ENCODE measurements at places on chromosomes 4 and X. TPM values are rescaled to one million over a fixed set of nuclear protein-coding genes. Genes with fewer than 3 reads are reported as not detected.

Gene SCML2
- 1.1 TPM for total RNA-seq

Gene F8
- 13.5 TPM for total RNA-seq

GRCh38 chr4:110085131-110085530, 113.3 kb downstream of the ELOVL6 start:
- no peak for DNase-seq

Gene UGT8
- not detected for total RNA-seq

- no peak for DNase-seq
Measured at GRCh38 chr4:48645225-48645794, 134.8 kb downstream of the FRYL start.

Gene IBSP
- not detected for total RNA-seq

Gene GDPD2
- total RNA-seq: not detected

Gene SOWAHD
- not detected for total RNA-seq

GRCh38 chr4:25759101-25759500, 103.5 kb downstream of the SLC34A2 start:
- DNase-seq: no peak

GRCh38 chr4:177033632-177034031, 240.9 kb upstream of the VEGFC start:
- DNase-seq: no peak

DNA sequence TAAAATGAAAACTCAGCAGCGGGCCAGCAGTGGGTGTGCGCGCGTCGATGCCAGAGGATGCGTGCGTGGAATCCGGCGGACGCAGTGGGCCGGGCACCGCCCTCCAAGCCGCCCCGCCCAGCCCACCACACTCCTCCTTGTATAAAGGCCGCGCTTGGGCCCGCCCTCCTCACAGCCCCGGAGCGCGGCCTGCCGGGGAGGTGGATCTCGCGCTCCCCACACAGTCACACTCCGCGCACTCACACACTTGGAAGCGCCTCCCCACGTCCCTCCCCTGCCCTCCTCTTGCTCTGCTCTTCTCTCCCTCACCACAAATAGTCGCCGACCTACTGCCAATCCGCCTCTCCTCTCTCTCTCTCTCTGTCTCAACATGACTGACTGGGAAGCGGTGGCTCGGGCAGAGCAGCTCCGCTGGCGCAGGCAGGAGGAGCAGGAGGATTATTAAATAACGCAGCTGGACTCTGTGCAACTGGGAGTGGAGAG, at the start of gene CCSER1:
Gene CCSER1 (plus strand): TSS at position 172 of the 483 bp plus-strand sequence.
- DNase-seq: peak; percentile 73

- no peak for DNase-seq
Measured at GRCh38 chrX:74132280-74132679, 171.7 kb upstream of the ZCCHC13 start.

Gene CXorf49
- not detected for total RNA-seq

GRCh38 chr4:61003301-61003700, 196.8 kb upstream of the ADGRL3 start:
- DNase-seq: no peak

Gene BEX1
- total RNA-seq: not detected

GRCh38 chrX:2691543-2692220, 587 bp downstream of the CD99 start:
- peak; percentile 68 for DNase-seq

DNA sequence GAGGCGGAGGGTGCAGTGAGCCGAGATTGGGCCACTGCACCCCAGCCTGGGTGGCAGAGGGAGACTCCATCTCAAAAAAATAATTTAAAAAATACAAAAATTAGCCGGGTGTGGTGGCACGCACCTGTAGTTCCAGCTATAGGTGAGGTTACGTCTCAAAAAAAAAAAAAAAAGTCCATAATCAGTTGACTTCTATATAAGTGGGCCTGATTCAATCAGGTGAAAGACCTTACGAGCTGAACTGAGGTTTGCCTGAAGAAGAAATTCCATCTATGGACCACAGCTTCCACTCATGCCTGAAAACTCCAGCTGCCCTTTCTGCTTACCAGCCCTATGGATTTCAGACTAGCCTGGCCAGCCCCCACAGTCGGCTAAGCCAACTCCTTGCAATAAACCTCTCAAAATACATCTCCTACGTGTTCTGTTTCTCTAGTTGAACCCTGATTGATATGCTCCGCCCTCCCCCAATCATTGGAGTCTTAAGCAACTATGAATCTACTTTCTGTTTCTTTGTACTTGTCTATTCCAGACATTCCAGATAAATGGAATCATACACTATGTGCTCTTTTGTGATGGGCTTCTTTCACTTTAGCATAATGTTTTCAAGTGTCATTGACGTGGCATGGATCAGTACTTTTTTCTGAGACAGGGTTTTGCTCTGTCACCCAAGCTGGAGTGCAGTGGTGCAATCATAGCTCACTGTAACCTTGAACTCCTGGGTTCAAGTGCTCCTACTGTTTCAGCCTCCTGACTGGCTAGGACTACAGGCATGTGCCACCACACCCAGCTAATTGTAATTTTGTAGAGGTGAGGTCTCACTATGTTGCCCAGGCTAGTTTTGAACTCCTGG, 36.6 kb downstream of the SAT1 start:
- DNase-seq: no peak

DNA sequence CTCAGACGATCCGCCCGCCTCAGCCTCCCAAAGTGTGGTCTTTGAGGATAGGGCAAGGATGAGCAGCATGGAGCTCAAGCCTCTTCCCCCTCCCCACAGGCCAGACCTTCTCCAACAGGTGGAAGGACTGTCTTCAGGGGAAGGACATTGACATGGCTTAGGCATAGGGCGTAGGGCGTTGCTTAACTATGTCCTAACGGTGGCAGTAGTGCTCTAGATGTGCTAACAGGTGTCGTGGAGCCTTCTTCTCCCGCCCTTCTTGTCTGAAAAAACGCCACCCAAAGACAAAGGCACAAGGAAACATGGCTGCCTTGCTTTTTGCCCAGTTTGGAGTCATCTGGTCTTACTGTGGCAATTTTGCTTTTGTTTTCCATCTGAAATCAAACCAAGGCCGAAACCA, 219.8 kb downstream of the OR13H1 start:
- DNase-seq: peak; percentile 58

Gene KDM5C
- total RNA-seq: 81.7 TPM

DNA sequence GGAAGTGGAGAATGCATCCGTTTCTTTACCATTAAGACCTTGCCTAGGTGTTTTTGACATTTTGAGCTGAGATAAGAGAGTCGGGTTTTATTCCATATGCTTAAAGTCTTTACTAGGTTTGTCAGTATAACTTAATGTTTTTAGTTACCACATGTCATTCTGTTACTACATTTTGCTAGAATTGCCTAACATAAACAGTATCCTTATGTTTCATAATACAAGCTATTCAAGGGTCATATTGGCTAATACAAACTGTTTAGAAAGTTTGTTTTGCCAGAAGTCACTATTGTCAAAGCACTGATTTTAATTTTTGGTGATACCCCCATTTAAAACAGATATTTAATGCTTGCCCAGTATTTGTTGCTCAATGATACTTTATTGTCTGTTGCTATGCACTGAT, 427.7 kb upstream of the MAGEB2 start:
- DNase-seq: no peak

Gene TMLHE
- total RNA-seq: 21.1 TPM

- no peak for DNase-seq
Measured at GRCh38 chr4:160117686-160118085, 1014.8 kb downstream of the RAPGEF2 start.

Gene GLRB
- 3.6 TPM for total RNA-seq

GRCh38 chrX:46967547-46967946, 55.3 kb downstream of the JADE3 start:
- DNase-seq: no peak

DNA sequence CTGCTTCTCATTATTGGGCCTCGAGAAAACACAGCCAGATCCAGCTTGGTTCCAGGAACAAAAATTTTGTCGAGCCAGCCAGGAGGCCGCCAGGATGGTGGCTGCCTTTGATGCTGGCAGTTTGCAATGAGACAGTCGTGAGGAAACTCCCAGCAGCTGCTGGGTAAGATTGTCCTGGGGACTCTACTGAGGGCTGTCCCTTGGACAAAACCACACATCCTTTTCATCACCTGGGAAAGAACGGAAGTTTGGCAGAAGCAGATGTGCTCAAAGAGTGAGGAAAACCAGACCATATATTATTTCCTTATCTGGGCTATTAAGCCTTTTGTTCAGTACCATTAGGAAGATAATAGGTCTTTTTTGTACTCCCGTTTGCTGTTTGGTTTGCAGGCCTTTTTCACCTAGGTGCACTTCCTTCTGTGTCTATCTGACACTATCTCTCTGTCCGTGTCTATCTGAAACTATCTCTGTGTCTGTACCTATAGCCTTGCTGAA, 13.4 kb upstream of the PAPSS1 start:
- DNase-seq: no peak

- DNase-seq: no peak
Measured at GRCh38 chrX:65720381-65720964, 53.0 kb downstream of the MSN start.

DNA sequence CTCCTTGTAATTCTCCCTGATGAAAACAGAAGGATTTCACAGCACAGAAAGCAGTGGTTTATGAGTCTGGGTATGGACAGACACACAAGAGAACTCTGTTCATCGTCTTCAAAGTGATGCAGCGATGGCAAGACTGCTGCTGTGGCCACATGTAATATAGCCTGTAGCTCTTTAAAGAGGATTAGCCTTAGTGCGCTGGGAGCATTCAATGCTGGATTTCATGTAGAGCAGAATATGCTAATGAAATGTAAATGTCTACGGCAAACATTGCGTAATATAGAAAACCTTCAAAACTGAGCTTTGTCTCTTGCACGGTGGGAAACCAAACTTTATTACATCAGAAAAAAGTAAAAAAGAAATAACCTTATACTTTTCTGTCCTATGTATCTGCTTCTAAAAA, 42.9 kb downstream of the ALPK1 start:
- no peak for DNase-seq

Gene POF1B
- total RNA-seq: not detected

Gene MAOA
- total RNA-seq: 40.0 TPM

Gene TEX13D
- not detected for total RNA-seq

Gene APLN
- 2.2 TPM for total RNA-seq

- no peak for DNase-seq
Measured at GRCh38 chrX:110051559-110051958, 48.6 kb downstream of the TMEM164 start.

GRCh38 chrX:154485150-154486051, 1.0 kb downstream of the UBL4A start:
- DNase-seq: no peak

DNA sequence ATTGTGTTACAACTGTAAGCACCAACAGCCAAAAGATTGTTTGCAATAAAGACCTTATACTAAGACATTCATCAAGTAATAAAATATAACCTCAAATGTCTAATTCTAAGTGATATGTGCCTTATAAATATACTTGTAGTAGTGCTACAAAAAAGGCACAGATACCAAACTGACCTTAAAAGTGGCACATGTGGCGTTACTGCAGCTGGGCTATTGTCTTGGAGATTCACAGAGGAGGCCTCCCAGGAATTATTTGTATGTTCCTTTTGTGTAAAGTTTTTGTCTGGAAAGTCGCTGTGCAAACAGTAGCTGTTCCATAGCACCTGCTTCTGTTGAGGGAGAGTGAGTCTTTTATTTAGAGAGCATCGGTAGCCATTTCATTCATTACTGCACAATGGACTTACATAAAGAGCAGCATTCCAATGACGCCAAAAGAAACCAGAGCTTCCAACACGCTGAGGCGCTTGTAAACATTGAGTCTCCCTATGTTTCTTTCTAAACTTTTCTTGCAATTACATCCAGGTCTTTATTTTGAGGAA, 143.7 kb downstream of the RPA4 start:
- DNase-seq: no peak

DNA sequence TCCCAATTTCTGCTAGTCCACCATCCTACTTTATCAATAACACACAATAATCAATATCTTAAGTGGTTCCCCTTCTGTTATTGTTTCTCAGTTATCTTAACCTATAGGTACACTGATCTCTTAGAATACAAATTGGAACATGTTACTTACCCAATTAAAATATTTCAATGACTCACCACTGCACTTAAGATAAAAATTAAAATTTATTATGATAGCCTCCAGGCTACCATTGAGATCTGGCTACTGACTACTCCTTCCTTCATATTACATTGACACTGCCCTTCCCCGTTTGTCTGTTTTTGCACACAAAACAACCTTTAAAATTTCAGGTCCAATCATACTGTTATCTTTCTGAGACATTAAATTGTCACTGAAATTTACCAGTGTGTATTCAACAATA, 1074.7 kb downstream of the ADGRL3 start:
- no peak for DNase-seq

Gene AKAP4
- not detected for total RNA-seq

DNA sequence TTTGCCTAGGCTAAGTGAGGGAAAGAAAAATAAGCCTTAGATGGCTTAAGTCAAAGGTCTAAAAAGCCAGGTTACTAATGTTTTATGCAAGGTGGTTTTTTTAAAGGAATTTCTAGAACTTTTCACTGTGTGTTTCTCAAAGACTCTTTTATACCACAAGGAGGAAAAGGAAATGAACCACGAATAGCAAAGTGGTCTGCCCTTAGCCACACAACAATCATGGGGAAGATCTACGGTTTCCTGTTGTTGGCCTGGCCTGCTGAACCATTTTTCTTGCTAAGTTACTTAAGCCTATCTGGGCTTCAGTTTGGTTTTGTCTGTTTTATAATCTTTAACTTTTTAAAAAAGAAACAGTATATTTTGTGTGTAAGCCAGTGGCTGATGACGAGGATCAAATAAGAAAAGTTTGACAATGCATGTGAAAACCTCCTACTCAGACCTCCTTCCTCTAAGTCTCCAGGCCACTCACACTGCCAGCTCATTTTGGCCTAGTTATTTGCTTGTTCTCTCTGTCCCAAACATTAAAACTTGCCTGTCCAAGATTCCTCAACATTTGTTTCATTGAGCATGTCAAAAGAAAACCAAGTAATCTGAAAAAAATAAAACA, 56.7 kb upstream of the COL25A1 start:
- no peak for DNase-seq

- no peak for DNase-seq
Measured at GRCh38 chr4:142713282-142714030, 132.6 kb downstream of the INPP4B start.

GRCh38 chrX:17553469-17553868, 178.5 kb downstream of the NHS start:
- DNase-seq: no peak

- DNase-seq: no peak
Measured at GRCh38 chr4:79466621-79467020, 58.6 kb upstream of the GK2 start.

Gene CFAP99
- total RNA-seq: not detected

DNA sequence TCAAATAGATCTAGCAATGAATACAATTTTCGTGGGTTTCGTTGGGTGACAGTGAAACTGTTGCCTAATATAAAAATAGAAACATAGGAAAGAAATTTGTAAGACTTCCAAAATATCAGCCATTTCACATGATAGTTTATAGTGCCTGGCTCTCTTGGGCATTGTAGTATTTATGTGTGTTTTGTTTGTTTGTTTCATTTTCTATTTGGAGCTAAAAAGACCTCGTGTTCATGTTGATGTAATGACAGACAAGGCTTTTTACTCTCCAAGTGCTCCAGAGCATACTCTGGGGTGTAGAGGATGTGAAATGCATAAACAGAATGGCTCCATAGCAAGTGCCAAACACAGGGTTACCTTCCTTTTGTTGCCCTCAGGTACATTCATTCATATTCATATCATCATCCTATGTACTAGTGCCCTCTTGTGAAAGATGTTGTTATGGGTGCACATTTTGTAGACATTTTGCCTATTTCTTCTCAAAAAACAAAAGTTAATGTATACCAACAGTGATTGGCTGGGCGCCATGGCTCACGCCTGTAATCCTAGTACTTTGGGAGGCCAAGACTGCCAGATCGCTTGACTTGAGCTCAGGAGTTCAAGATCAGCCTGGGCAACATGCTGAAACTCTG, 100.7 kb upstream of the AMOT start:
- DNase-seq: no peak

Gene SULT1B1
- 0.27 TPM for total RNA-seq

Gene GLOD5
- total RNA-seq: not detected

Data from psoas muscle (tissue), 8 donors.